GM12891 (cell line): ENCODE measurements at places on chromosomes 4 and X.

- DNase-seq = no peak
These were observed 30.1 kb upstream of the ANAPC4 start for GRCh38 chr4:25346913-25347312.

DNA sequence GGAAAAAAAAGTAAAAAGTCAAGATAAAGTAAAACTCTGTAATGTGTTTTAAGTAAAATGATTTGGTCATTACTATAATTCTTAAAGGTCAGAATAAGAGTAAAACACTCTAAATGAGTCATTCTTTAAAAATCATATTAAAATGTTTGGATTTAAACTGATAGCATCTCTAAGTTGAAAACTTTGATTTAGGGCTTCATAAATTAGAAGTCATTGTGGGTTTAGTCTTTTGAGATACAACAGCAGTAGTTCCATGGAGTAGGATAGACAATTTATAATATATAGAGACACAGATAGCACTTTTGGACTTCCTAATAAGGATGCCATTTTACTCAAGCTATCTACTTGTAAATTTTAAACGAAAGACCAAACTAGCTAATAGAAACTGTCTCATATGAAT is 77.1 kb upstream of the PABPC4L start:
- DNase-seq = no peak

DNA sequence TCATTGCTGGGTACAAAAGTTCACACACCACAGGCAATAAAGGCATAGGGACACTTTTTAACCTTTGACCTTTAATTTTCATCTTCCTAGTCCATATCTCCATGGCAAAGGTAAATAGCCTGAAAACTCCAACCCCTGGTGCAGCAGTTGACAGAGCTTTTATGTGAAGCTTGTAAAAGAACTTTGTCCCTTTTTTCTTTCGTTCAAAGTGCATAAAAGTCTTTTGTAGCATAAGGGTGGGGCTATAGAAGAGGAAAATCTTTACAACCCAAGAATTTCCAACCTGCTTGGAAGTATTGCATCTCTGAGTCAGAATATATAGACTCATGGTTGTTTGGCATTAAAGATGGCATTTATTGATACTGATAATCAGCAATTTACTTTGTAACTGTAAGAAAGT is 20.4 kb downstream of the POF1B start:
- DNase-seq = no peak

DNA sequence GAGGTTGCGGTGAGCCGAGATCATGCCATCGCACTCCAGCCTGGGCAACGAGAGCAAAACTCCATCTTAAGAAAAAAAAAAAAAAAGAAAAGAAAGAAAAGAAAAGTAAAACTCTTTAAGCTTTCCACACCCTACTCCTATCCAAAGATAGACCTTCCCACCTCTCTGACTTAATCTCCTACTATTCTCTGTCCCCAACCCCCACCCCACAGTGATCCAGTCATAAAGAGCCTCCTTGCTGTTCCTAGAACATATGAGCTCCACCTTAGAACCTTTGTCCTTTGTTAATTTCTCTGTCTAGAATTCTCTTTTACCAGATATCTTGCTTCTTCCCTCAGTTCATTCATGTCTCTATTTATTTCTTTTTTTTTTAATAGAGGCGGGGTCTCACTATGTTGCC is 30.1 kb upstream of the MSN start:
- no peak for DNase-seq

GRCh38 chr4:6892190-6892908 is 17.3 kb upstream of the TBC1D14 start:
- no peak for DNase-seq

GRCh38 chr4:140153419-140153717 is 616 bp downstream of the MAML3 start:
- no peak for DNase-seq

DNA sequence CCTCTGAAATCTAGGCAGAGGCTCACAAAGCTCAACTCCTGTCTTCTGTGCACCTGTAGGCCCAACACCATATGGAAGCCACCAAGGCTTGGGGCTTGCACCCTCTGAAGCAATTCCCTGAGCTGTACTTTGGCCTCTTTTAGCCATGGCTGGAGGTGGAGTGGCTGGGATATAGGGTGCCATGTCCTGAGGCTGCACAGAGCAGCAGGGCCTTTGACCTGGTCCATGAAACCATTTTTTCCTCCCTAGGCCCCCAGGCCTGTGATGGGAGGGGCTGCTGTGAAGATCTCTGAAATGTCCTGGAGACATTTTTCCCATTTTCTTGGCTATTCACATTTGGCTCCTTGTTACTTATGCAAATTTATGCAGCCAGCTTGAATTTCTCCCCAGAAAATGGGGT is 20.9 kb upstream of the COL25A1 start:
- no peak for DNase-seq

DNA sequence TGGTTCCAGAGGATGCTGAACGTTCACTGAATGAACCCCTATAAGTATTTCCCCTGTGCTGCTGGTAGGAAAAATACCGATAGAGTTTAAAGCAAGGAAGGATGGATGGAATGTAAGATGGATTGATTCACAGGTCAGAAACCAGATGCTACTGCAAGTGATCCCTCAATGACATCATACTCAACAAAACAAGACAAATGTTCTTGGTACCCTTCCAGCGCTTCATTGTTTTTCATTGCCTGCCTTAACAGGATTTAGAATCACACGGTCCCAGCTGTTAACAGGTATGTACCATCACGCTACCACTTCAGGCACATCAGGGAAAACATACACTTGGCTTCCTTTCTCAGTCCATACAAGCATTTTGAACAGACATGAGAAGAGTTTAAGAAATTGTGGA is 118.1 kb upstream of the TLR3 start:
- no peak for DNase-seq

GRCh38 chr4:40363382-40363920 is 28.3 kb downstream of the CHRNA9 start:
- DNase-seq = no peak

- DNase-seq = no peak
These were observed 83.1 kb upstream of the TEX13D start for GRCh38 chrX:124249345-124249744.

DNA sequence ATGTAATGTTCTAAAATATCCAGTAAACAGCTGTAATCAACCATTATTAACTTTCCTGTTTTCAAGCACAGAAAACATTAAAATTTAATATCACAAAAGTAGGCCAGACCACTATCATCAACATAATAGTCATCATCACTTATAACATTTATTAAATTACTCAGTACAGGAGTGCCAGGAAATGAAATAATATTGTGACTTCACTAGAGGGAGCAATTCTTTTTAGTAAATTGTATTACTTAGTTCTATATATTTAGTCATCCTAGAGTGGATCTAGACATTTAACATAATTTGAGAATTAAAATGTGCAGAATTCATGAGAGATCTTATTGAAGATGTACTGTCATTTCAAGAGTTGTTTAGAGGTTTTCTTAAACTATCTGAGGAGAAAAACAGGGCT is 33.6 kb downstream of the PITX2 start:
- DNase-seq = no peak

DNA sequence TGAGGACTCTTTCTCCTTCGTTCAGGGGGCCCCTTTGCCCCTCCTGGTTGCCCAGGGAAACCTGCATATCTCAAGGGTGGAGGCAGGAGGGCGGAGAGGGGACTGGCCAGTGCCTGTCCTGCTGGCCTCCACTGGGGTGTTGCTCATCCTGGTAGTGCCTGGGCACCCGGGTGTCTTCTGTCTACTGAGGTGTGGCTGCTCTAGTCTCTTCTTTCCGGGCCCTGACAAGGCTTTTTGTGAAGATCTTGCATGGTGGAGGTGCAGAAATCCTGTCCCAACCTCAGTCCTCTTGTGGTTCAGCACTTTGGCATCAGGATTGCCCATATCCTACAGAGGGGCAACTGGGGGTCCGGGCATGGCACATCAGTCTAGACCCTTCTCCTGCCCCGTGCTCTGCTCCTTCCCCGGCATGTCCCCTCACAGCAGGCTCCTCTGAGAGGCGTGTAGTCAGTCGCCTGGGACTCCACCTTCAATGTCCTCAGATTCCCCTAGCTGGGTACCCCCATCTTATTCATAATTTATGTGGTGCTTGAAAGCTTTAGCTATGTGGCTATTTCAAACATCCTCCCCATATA is 1.9 kb downstream of the CCDC110 start:
- DNase-seq = no peak

DNA sequence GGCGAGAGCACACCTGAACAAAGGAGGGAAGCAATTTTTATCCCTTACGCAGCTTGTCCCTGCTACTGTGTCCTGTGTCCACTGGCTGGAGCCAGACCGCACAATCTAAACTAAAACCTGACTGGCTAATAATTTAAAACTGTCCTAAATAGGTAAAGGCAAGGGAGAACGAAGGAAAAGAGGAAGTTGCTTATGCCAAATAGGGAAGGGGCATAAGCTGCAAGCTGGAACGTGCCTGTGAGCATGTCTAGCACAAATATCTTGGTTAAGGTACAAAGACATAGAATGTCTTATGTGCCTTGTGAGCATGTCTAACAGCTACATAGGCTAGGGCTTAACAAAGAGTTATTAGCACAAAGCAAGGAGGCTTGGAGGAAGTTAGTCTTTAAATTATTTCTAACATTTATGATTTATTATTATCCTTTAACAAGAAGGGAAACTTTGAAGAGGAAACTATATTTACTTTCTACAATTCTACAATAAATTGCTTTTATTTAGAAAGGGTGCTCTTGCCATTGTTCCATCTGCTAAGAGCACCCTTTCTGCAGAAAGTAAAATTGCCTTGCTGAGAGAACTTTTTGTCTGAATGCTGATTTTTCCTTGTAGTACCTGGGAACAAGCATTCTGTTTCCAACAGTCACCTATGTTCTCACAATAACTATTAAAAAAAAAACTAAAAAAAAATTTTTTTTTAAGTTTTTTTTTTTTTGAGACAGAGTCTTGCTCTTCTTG is 80.6 kb upstream of the CBR4 start:
- no peak for DNase-seq

- DNase-seq = no peak
These were observed 11.3 kb upstream of the MAGEA10 start for GRCh38 chrX:152149648-152150047.

DNA sequence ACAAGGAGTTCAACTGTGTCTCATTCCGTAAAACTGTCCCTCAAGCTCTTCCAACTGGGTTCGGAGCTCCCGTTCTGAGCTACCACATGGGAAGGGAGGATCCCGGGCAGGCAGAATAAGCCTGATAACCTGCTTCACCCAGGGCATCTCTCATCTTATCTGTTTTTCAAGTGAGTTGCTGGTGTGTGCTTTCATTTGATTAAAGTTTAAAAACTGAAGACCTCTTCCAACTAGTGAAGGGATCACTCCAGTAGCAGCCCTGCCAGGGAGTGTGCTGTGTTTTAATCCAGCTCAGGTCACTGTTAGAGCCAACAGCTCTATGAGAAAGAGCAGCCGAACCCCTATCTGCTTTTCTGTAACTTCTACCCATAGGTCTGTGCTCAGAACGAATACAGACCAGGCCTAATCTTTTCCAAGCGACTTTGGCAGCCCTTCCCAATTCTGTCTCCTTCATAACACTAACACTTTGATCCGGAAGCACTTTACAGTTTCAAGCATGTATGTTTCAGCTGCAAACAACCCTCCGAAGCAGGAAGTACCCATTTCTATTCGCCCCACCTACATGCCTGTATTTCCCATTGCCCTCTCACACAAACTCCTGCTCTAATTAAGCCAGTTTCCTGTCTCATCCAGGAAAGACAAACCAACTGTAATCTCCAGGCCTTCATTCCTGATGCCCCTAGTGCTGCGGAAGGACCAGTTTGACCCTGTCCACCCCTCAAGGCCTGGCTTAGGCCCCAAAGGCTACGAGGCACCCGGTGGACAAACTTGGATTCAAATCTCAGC is 60.9 kb downstream of the IRF2 start:
- DNase-seq = no peak

- no peak for DNase-seq
These were observed 17.5 kb upstream of the SAT1 start for GRCh38 chrX:23765449-23765848.

DNA sequence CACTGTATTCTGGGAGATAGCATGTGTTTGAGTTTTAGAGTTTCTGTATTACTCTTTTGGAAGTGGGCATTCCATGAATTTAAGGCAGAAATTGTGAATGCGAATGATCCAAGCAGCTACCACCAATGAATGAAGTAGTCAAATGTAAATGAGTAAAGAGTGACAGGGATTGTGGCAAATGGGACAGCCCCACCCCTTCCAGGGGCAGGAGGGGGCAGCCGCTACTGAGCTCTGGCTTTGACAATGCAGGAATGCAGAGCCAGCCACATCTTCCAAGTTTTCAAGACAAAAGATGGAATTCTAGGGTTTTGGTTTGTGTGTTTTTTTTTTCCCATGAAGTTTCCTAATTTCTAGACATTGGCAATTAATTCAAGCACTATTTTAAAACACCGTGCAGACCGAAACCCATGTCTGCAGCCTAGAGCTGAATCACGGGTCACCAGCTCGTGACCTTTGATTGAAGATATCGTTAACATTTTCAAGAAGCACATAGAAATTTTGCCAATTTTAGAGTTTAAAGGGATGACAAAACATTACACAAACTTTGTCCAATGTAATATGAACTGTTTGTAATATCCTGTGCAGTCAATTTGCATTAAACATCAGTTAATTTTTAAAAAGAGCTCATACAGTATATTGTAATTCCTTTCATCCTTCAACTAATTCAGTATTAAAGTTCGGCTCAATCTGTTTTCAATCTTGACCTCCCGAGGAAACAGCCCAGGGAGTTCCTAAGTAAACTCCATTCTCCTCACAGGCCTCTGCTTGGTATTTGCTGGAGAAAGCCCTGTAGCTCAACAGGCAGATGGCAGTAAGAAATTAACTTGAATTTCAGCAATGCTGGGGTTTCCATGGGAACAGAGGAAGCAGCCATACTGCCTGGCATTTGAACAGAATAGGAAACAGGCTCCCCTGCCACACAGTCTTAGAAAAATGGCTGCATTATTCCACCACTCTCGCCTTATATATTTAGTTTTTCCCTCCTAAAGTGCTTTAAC is 83.4 kb downstream of the UCHL1 start:
- DNase-seq = no peak

DNA sequence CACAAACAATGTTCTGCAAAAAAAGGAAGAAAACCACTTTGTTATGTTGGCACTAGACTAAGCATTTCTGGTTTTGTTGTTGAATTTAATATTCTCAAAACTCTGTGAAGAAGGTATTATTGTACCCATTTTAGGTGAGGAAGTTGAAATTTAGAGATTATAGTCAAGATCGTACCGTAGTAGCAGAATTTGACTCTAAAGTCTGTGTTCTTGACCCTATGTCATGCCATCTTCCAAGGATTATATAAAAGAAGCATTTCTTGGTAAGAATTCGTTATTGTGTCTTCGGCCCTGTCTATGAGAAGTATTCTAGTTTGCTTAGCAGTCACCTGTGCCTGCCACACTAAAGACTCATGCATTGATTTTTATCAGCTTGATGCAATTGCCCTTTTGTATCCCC is 104.4 kb upstream of the MAP9 start:
- DNase-seq = no peak

- DNase-seq = no peak
These were observed 7.7 kb downstream of the ATP5ME start for GRCh38 chr4:666436-666810.

GRCh38 chr4:105119356-105119755 is 27.3 kb upstream of the TET2 start:
- no peak for DNase-seq

DNA sequence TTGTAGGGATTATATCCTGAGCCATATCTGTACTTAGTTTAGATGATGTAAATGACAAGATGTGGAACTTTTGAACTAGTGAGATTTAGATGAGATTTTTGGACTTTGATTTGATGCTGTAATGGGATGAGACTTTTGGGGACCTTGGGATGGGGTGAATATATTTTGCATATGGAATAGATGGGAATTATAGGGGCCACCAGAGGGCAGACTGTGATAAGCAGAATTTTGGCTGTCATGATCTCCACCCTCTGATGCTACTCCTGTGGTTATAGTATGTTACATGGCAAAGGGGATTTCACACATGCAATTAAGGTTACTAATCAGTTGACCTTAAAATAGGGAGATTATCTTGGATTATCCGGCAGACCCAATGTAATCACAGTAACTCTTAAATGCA is 214.0 kb upstream of the NHS start:
- no peak for DNase-seq
